Activated naive CD4-positive, alpha-beta T cell treated with anti-CD3 and anti-CD28 coated beads, Interleukin-2, amount 50 U/mL, for 72 hours (primary cell): ENCODE measurements at places on chromosomes 5 and 9. TPM values are rescaled to one million over a fixed set of nuclear protein-coding genes. Genes with fewer than 3 reads are reported as not detected.

DNA sequence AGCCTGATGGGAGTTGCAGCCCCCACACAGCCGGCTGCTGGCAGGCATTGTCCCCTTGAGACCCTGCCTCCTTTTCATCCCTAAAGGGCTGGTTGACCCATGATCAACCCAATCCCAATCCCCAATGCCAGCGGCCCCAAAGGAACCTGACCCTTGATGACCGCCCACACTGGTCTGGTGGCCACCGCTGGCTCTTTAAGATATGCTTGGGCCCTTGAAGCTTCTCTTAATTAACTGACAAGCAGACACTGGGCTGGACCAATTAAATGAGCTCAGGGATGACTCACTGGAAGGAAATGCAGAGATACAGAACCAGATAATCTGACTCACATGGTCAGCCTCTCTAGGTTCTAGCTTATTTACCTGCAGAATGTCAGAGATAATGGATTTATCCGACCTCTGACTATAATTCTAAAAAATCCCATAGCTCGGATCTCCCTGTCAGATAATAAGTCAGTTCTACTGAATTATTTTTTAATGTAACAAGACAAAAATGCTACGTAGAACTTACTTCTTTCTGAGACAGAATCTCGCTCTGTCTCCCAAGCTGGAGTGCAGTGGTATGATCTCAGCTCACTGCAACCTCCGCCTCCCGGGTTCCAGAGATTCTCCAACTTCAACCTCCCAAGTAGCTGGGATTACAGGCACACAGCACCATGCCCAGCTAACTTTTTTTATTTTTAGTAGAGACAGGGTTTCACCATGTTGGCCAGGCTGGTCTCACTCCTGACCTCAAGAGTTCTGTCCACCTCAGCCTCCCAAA lies 11.1 kb upstream of the MLANA start:
- DNase-seq, result no peak

The SPOCK1 gene
- not detected for total RNA-seq

The PAEP gene
- not detected for total RNA-seq

- no peak for DNase-seq
Observed at GRCh38 chr9:14961372-14962068, 51.3 kb upstream of the FREM1 start.

DNA sequence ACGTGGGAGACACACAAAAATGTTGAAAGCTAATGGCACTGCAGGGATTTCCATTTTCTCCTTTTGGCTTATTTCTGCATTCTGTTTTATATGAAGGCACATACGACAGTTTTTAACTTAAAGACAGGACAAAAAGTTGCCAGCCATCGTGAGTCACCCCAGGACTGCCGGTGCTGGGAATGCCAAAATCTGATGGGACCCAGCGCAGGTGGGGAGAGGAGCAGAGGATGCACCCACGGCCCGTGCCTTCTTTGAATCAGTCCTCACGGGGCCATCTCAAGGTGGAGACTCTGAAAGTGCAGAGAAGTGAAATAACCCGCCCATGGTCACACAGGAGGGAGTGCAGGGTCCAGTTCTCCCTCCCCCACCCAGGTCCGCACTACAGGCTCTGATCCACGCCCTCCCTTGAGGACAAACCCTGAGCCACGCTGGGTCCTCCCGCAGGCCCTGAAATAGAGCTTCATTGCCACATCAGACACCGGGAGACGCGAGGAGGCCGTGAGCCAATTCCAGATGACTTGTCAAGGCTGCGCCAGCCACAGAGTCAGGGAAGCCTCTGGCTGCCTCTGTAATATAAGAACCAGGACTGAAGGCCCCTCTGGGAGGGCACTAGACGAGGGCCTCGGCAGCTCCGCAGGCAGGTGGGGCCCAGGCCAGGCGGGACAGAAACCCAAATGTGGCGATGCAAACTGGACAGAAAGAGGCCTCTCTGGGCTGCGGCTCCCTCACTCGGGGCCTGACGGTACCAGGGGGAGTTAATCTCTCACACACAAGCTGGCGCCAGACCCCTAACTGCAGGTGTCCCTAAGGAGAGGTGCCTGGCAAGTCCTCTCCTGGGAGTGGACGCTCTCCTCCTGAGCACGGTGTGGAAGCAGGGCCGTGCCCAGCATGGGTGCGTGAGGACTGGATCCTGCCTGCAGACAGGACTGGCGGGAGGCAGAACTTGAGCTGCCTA lies 22.9 kb downstream of the ADAMTS2 start:
- no peak for DNase-seq

The JAKMIP2 gene
- total RNA-seq, result 0.60 TPM

GRCh38 chr9:132626285-132626684 lies 43.5 kb downstream of the DDX31 start:
- no peak for DNase-seq

- peak; percentile 81 for DNase-seq
Observed at GRCh38 chr5:7815892-7816534, 34.9 kb downstream of the CFAP90 start.

GRCh38 chr5:137268646-137269045 lies 230.5 kb downstream of the SPOCK1 start:
- no peak for DNase-seq

DNA sequence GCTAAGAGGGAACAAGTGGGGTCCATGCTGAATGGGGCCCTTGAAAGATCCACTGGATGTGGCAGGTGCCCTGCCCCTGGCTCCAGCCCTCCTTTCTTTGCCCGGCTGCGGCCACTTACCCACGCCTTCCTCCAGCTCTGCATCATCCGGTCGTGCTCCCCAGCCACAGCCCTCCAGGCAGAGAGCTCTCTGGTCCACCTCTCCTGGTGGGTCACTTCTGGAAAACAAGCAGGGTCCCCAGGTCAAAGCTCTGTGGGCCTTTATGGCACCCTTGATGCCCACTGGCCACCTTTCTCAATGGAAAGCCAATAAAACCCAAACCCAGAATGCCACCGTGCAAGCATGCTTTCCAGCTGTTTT lies 45.0 kb downstream of the SECISBP2 start:
- DNase-seq, result no peak

DNA sequence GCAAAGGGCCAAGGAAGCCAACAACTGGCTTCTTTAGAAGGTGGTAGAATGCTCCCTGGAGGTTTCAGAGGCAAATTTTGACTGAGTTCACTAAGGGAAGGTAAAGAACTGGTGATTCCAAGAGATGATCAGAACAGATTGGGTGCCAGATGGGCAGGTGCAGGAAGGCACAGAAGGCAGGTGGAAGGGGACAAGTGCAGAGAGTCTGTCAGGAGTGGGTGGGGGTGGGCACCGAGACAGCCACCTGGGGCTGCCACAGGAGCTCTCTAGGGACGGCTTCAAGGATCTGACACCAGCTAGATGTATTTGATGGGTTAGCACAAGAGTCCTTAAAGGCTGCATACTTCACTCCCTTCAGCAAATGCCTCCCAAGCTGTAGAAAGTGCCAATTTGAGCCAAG lies 207.3 kb downstream of the PTTG1 start:
- no peak for DNase-seq

DNA sequence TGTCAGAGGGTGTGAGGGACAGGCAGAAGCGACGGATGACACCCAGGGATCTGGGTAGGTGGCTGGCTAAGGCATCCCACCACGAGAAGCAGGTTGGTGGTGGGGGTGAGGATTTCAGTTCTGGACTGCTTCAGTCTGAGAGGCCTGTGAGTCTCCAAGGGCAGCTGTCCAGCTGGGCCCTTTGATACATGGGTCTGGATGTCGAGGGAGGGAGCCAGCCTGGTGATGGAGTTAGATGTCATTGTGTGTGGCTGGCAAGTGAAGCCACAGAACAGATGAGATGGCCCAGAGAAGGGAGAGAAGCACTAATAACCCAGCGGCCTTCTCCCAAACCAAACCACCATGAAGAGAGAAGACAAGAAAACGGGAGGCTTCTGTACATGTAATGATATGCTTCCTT lies 11.1 kb downstream of the MED27 start:
- no peak for DNase-seq

The MYORG gene
- 2.2 TPM for total RNA-seq

DNA sequence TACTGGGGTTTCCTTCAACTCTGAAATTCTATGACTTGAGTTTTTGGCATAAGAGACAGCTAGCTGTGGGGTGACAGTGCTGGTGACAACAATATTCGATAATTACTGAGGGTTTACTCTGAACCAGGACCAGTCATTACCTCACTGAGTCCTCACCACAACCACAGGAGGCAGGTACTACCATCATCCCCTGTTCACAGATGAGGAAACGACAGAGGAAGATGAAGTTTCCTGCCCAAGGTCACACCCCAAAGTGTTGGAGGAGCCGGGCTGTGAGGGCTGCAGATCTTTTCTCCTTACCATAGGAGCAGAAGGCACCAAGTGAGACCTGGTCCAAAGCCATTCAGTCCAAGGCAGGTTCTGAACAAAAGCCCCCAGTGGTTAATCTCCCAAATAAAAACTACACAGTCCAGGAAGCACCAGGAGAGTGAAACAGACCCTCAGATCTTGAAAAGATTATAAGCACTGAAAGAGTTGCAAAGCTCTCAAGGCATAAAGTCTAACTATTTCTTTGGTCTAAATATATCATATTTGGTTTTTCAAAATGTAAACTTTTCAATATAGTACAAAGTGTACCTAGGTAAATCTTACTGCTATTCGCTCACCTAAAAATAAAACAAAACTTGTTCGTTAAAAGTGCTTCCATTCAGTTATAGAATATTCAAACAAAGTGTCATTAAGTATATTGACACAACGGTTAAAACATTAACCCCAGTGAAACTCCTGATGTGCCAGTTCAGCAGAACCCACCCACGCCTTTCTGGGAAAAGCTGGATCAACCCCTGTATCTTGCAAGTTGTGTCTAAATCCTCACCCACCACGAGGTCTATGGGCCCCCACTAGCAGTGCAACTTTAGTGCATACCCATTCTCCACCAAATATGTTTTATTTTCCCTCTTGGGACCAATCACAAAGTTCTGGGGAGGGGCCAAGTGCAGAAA lies 82.6 kb upstream of the EQTN start:
- DNase-seq, result peak; percentile 30

The MYOT gene
- not detected for total RNA-seq
